Thoracic aorta (tissue), 2 donors: ENCODE measurements at places on chromosomes 6 and 20.

- peak; percentile 72 for DNase-seq
Observed at GRCh38 chr20:45835825-45836224, 2.2 kb downstream of the SNX21 start.

DNA sequence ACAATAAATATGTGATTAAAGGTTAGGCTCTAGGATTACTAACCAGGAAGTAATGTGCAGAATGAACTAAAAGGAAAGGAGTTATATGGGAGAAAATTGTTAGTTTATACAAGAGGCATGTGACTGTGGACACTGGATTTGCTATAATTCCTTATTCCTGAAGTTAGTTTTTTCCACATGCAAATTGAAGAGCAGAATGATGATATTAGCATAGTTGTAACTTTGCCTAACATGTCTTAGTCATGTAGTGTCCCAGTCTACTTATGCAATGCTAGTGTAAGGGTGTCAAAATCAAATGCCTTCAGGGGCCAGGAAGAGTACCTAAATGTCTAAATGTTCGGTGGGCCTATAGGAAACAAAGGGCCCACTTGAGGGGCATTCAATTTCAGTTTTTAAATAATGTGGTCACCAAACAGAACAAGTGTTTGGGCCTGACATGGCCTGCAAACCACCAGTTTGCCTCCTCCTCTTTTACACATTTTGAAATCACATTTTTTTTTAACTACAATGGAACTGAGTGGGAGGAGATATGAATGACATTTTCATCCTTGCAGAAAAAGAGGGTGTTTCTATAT lies 28.0 kb upstream of the CEP85L start:
- no peak for DNase-seq

GRCh38 chr20:50834599-50835005 lies 39.7 kb downstream of the BCAS4 start:
- no peak for DNase-seq

DNA sequence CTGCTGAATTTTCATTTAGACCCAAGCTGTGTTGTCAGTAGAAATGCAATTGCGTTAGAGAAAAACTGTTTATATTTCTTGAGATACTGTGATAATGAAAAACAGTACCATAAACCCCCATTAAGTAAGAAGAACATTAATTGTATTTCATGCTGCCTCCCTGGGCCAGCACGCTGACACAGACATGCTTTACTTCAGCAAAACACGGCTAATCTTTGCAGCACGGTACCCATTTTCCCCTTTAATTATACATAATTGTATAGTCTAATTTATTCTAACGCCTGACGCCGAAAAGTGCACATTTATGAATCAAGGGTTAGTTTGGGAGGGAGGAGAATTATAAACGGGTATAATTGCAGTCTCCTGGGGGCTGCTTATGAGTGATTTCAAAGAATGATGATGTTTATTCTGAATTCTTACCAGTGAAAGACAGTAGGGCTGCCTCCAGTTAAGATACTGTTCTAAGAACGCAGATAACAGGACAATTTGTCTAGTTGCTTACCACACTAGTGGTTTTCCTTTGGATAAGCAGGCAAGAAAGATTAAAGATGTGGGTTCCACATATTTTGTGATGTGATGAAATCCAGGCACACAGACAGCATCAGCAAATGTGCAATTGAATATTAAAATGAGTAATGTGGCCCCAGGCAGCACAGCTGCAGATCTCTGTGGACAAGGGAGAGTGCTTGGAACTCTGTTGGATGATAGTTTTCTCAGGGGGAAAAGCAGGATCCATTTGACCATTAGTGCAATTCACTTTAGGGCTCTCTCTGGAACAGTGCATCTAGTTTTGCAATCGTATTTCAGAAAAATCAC lies 4.7 kb upstream of the SULF2 start:
- no peak for DNase-seq

- no peak for DNase-seq
Observed at GRCh38 chr20:45366631-45367030, 3.7 kb downstream of the SYS1 start.
